Urinary bladder (tissue), 4 donors: ENCODE measurements at places on chromosomes 12 and 14.

DNA sequence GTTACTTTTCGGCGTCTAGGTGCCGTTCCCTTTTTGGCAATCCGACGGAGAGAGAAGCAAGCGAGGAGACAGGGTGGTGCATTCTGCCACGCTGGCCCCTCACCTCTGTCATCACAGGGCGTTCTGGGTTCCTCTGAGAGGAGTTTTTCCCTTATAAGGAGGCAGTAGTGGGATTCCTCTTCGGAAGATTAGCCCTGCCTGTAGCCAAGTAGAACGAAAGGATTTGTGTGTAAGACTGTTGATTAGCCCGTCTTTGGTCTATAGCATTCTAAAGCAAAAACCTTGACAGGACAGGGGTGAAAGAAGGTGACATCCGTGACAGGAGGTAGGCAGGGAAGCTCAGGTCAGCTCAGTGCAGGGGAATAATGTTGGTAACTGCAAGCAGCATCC lies 9.1 kb upstream of the NEMF start:
- no peak for DNase-seq

- no peak for DNase-seq
Measured at GRCh38 chr12:88272456-88272855, 130.3 kb downstream of the TMTC3 start.

DNA sequence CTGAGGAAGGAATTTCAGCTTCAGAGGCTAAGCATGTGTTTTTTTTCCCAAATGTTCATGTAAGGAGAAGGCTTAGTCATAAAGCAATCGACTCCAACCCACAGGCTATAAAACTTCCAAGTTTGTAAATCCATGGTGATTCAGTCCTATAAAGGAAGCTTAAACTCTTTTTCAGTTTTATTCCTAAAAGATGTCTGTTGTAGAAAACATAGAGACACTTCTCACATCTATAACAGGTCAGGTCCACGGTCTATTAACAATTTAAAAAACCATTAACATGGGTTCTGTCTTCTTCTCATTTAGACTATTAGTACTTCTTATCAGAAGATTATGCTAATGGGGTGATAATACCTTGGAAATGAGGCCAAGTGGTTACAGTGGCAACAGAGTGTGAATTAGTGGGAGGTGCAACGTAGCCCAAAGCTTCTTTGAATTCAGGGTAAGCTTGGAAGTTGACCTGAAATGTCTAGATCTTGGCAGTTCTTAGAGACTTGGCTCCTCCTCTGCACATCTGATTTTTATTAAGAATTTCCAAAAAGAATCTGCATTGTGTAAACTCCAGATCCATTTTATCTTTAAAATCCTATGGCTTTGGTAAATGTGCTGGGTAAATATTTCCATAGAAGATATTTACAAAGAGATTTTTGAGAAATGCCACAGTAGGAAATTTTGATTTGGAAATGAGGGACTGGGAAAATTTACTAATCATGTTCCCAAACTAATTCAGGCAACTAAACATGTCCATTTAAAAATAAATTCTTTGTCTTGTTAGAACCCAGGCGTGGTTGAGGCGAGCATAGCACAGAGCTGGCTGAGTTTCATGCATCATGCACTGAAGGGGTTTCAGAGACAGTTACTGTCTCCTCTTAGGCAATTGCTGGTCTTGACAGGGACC lies 86.4 kb downstream of the EML1 start:
- DNase-seq: peak; percentile 26

GRCh38 chr12:3436461-3437065 lies 54.4 kb upstream of the PRMT8 start:
- DNase-seq: no peak

GRCh38 chr14:93186466-93186865 lies 1.3 kb downstream of the LYSET start:
- DNase-seq: no peak

DNA sequence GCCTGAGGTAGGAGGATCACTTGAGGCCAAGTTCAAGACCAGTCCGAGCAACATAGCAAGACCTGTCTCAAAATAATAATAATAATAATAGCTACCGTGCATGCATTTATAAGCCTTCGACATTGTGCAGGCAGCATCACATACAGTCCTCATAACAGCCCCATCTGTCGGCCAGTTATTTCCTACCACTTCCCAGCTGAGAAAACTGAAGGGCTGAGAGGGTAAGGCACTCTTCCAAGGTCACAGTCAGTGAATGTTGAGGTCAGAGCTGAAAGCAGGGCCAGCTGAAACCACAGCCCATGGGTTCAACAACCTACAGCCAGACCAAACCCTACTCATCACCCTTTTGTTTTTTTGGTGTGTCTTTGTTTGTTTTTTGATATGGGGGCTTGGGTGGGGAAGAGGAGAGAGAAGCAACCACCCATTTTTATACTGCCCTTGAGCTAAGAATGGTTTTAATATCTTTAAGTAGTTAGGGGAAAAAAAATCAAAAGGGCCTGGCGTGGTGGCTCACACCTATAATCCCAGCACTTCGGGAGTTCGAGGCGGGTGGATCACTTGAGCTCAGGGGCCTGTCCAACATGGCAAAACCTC lies 16.8 kb upstream of the ITPK1 start:
- DNase-seq: no peak

GRCh38 chr14:68733086-68733914 lies 59.6 kb downstream of the ZFP36L1 start:
- DNase-seq: no peak

GRCh38 chr12:96083020-96083719 lies 47.8 kb upstream of the LTA4H start:
- DNase-seq: no peak

GRCh38 chr14:76779221-76780057 lies 18.2 kb downstream of the VASH1 start:
- no peak for DNase-seq

- DNase-seq: no peak
Measured at GRCh38 chr12:18581232-18581962, 156.4 kb downstream of the PLCZ1 start.

DNA sequence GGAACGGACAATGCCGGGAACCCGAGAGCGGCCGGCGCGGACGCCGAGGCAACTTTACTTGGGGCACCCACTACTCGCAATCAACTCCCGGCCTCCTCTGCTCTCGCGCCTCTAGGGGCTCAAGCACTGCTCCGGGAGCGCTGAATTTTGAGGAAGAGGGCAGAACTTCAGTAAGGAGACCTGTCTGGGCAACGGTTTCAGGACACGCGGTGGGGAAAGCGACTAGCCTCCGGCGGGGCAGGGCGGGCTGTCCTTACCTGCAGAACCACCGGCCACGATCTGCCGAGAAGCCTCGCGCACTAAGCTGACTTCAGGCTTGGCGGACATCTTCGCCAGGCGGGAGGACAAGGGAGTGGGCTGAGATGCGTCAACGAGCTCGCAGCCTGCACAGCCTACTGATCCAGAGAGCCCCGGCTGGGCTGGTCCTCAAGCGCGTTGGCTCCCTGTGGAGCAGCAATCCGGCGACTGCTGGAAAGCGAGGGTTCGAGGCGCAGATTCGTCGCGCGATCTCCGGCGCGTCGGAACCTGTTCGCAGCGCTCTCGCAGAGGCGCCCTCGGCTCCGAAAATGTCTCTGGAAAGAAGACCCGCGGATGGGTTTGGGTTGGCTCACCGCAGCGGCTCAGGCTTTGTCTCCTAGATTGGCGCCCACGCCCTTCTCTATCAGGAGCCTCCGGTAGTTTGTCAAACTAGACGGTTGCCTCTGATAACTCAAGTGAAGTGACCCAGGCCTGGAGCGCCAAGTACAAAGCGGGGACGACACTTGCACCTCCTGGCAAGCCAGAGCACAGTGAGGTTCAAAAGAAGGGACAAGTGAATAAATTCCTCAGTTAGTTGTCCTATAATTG lies at the start of gene SLC25A21:
SLC25A21 (minus strand) TSS at position 583 of the 846 bp plus-strand sequence.
- DNase-seq: peak; percentile 62

DNA sequence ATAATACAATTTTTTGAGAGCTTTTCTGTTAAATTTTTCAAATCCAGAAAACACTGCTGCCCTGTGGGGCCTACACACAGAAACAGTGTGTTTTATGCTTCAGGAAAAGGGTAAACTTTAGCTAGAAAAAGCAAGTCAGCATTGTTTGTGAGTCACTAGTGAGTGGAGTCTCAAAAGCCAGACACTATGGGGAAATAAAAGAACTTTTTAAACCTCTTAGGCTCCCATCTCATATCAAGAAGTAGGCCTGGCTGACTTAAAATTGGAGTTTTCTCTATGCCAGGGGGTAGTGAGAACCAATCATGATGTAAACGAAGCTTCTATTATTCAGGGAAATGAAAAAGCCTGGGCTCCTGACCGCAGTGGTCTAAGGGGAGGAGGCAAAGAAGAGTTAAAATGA lies 12.6 kb downstream of the GPR65 start:
- no peak for DNase-seq

DNA sequence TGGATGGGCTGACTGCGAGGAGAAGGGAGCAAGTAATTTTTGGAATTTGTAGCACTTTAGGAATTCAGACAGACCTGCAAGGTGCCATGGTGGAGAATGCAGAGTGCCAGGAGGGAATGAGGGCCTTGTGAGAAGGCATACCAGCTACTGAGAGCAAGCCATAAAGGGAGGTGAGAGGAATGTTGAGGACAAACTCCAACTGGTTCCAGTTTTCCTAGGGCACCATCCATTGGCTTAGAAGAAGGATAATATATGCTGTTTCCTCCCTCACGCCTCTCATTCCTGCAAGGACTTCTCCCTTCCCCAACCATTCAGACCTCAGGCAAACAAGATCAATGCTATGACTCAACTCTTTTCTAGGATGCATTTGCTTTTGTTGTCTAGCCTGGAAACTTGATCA lies 11.2 kb upstream of the DAAM1 start:
- no peak for DNase-seq

DNA sequence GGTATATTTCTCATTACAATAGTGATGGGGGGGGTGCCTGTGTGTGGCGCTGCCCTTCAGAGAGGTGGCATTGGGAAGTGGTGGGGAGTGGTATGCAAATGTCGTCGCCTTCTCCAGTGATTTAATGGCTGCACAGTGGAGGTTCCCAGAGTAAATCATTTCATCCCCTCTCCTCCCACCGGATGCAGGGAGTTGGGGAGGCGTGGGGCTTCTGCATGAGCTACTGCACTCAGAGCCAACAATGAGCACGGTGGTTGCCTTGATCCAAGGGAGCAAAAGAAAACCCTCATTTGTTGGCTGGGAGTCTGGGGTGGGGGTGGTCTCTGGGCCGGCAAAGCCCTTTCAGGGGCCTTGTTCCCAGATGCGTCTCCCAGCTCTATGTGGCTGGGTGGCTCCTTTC lies 124.3 kb downstream of the AACS start:
- DNase-seq: no peak

GRCh38 chr14:69360438-69361108 lies 37.5 kb downstream of the ERH start:
- DNase-seq: no peak

GRCh38 chr12:91567100-91567485 lies 384.5 kb upstream of the DCN start:
- DNase-seq: no peak

DNA sequence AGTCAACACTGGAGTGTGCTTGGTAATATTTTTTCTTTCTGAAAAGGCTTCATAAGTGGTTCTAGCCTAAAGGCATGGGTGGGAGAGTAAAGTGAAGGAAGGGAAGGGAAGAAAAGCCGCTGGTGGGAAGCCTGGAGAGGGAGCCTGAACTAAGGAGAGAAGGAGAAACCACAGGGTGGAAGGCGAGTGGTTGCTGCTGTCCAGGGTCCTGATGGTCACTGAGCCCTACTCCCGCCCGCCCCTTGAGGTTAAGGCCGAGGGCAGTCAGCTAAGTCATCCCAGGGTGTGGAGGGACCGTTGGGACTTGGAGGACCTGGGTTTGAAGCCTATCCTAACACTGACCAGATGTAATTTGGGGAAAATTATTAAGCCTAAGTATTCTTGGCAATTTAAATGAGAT lies 189.1 kb downstream of the PIWIL1 start:
- no peak for DNase-seq

DNA sequence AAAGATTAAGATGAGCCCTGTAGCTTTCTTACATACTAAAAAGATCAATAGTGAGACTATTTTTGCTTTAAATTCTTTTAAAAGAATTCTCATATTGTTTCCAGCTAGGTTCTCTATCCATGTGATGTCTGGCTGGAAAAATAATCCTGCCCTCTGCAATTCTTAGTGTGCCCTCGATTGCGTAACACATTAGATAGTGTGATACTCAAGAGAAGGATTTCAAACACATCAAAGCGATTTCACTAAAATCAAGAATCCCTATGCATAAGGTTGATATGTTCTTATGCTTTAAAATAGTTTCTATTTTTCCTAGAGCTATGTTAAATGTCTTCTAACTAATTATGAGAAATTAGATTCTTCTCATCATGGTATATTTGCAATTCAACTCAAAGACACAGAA lies 127.3 kb upstream of the PLEKHA5 start:
- no peak for DNase-seq

DNA sequence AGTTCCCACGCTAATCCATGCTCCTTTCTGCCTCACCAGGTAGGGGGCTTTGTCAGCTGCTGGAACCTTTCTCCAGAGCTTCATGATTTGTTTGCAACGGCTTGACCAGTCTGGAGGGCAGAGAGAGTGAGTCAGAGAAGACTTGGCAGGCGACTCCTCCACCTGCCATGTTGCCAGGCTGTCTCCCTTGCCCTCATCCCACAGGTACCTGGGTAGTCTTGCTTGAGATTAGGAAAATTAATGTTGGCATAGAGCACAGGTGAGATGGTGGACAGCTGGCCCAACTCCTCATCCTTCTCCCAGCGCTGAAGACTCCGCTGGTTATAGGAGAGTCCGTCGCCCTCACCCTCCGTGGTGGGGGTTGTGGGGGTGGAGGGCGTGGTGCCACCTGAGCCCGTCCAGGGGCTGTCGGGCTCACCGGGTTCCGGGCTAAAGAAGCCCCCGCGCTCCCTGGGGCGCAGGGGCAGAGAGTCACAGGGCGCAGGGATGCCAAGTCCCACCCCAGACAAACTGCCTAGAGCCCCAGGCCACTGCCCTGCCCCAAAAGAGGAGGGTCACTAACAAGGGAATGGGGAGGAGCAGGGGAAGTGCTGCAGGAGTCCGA lies 18.6 kb downstream of the KMT2D start:
- no peak for DNase-seq

DNA sequence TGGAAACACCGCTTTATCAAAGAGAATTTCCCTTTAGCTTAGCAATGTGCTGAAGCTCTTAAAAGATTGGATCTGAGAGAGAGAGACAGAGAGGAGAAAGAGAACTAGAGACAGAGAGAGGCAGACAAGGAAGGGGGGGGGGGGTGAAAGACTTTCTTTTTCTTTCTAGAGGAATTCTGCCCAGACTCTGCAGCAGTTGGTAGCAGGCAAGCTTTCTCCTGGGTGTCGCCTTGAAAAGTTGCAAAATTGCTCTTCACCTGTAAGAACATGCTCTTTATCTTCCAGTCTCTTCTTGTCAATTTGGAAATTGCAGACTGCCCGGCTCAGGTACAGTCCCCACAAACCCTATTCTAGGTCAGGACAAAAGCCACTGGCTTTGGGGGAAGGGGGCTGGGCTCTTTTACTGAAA lies 2.9 kb upstream of the OTX2 start:
- no peak for DNase-seq

DNA sequence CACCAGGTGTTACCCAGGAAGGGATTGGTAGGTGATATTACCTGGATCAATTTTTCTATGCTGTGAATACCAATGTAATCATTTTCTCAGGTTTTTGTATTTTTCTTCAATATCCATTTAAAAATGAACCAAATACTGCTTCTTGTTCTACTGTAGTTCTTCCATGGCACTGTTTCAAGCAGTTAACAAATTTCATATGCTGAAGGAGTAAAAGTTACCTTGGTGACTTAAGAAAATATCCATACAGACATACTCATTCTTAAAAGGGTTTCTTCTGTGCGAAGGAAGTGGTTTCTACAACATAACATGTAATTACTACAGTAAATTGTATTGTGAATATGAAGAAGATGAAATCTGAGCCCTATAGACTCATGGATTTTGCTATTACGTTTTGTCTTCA lies 222.5 kb downstream of the TMEM117 start:
- DNase-seq: no peak

GRCh38 chr12:44026046-44026445 lies 190.2 kb downstream of the TMEM117 start:
- no peak for DNase-seq
